SJSA1 (cell line): ENCODE measurements at places on chromosomes 12 and 14. TPM values are rescaled to one million over a fixed set of nuclear protein-coding genes. Genes with fewer than 3 reads are reported as not detected.

GRCh38 chr14:32013083-32013482 lies 64.0 kb upstream of the ARHGAP5 start:
- no peak for DNase-seq

DNA sequence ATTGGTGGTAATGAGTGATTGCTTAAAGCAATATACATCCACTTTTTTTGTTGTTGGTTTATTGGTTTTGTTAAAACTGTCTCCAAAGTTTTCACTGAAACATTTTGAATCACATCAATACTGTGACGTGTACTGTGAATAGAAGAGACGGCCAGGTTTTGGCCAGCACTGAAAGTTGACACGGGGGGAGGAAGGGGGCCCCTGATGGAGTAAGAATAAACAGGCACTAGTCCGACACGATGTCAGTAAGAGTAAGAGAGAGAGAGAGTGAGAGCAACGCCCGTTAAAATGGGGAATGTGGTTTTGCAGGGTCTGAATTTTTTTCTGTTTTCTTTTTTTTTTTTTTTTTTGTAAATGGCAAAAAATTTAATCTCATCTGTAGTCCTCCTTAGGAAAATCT lies 14.7 kb downstream of the PEBP1 start:
- DNase-seq = no peak

GRCh38 chr14:83706231-83706954 lies 1823.6 kb upstream of the FLRT2 start:
- no peak for DNase-seq

- DNase-seq = no peak
These were observed 1474.1 kb upstream of the SEL1L start for GRCh38 chr14:83007641-83008225.

DNA sequence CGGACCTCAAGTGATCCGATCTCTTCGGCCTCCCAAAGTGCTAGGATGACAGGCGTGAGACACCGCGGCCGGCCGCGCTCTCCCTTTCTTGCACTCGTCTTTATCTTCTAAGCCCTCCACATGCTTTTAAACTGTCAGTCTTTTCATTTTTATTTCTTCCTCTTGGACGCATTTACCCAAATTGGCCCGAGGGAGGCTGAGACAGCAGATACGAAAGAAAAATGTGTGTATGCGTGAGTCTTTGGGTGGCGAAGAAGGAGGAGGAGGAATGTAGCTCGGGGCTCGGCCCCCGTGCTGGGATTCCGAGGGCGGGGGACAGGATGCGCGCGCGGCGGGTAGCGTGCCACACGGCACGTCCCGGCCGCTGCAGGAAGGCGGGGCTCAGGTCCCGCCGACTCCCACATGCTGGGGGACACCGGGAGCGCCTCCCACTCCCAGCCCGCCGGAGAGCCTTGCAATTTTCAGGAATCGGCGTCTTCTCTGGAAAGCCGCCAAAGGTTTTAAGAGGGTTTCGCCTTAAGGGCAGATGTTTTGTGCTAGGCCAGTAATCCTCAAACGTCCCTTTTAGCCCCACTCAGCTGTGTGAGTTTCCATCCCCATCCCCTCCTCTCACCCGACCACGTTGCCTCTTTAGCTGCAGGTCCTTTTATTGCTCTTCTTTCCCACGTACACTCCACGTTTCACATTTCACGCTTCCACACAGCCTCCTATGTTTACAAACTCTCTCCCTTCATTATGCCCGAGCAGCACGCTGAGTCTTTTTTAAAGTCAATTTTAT lies 34.7 kb upstream of the SLC2A3 start:
- DNase-seq = peak; percentile 96

DNA sequence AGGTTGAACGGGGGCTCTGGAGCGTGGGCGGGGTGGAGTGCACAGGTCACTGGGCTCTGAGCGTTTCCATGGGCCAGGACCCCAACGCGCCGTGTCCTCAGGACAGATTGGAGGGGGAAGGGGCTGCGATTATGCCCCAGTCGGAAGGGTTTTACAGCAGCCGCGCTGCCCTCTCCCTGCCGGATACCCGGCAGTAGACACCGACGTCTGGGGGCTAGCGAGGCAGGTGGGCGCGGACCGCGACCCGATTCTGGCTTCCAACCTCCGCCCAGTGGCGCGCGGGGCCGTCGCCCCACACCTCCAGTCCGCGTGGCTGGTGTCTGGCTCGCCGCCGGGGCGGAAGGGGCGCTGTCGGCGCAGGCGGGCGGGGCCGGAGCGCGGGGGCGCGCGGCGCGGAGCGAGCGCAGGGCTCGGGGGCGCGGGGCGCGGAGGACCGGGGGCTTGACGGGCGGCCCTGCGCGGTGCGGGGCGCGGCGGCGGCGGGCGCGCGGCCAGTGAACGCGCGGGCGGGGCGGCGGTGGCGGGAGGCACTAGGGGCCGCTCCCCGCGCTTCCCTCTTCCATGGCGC lies 2.4 kb upstream of the KIF26A start:
- no peak for DNase-seq

SLC25A47 gene
- total RNA-seq = not detected in 2 replicates

DNA sequence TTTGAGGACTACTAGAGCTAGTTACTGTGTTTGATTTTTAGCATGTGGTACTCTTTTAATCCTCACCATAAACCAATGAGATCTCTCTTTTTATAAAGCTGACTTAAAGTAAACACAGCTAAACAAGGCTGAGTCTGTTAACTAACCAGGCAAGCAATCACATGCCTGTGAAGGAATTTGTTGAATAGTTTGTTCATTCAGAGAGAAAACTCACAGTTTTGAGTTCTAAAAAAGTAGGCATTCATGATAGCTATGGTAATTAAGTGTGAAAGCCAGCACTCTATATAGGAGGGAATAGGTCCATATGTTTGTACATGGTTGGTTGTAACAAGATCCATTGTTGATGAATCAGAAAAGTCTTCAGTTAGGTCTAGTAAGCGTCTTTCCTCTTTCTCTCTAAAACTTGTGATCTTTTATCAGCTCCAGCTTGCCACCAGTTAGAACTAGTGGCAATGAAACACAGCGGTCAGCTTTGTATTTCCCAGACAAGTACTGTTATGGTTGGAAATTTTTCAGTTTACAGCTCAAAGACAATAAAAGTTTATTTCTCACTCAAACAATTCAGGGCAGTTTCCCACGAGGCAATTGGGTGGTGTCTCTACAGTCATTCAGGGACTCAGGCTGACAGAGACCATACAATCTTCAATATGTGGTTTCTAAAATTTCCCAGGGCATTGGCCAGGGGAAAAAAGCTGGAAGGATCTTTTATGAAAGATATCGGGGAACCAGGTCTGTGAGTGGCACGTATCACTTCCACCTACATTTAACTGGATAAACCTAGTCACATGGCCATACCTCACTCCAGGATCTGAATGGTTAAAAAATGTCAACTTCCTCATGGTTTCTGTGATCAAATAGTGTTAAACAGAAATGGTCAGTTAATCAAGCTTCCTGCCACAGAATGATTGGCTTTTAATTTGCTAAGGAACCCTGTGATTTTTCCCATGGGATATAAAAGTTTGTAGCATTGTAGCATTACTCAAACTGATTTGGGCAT lies 203.1 kb downstream of the KIF21A start:
- peak; percentile 78 for DNase-seq

GRCh38 chr12:109329686-109330085 lies 18.0 kb upstream of the MYO1H start:
- no peak for DNase-seq

GRCh38 chr12:22982635-22983034 lies 357.7 kb downstream of the ETNK1 start:
- no peak for DNase-seq

GRCh38 chr12:107404981-107405380 lies 280.6 kb upstream of the PWP1 start:
- DNase-seq = no peak

DNA sequence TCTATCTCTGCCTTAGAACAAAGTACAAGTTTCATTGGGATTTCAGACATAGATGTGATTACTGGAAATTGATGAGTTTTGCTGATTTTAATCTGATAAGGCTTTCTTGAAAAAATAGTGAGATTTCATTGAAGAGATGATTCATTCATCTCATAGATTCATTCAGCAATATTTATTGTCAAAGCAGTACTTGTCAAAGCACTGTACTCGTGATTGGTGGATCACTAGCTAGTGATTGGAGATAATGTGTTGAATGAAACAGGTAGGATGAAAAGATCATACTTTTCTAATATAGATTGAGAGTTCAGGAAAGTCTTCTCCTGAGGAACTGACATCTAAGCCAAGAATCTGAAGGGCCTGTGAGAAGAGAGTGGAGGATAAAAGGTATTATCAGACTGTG lies 71.0 kb downstream of the KTN1 start:
- DNase-seq = no peak

ADAMTS20 gene
- total RNA-seq = not detected in 2 replicates
